ENCODE measurements at places on chromosomes 7 and 10.

DNA sequence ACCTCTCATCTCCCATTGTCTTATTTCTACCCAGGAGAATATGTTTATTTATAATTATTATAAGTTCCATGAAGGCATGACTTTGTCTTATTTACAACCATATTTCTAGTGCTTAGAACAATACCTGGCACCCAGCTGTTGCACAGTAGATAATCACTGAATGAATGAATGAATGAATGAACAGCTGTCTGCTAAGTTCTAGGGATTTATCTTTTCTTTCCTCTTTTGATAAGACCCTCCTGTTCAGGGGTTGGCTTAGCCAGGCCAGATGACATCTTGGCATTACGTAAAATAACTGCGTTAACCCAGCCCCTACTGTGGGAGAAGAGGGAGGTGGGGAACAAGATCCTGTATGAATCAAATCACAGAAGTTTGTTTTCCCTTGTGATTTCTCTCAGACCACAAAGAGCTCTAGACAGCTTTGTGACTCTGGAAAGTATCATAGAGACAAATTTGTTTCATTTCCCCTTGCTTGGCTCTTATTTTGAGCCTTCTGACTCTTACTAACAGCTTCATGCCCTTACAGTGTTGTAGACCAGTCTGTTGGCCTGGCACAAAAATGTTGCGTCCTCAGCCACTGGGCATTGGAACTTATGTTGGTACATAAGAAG, 8.4 kb downstream of the ZNF862 start:
- no peak for DNase-seq

GRCh38 chr7:1725766-1726630, 55.9 kb downstream of the ELFN1 start:
- DNase-seq: no peak

- DNase-seq: no peak
Observed at GRCh38 chr7:90421651-90422050, 18.4 kb downstream of the CLDN12 start.

DNA sequence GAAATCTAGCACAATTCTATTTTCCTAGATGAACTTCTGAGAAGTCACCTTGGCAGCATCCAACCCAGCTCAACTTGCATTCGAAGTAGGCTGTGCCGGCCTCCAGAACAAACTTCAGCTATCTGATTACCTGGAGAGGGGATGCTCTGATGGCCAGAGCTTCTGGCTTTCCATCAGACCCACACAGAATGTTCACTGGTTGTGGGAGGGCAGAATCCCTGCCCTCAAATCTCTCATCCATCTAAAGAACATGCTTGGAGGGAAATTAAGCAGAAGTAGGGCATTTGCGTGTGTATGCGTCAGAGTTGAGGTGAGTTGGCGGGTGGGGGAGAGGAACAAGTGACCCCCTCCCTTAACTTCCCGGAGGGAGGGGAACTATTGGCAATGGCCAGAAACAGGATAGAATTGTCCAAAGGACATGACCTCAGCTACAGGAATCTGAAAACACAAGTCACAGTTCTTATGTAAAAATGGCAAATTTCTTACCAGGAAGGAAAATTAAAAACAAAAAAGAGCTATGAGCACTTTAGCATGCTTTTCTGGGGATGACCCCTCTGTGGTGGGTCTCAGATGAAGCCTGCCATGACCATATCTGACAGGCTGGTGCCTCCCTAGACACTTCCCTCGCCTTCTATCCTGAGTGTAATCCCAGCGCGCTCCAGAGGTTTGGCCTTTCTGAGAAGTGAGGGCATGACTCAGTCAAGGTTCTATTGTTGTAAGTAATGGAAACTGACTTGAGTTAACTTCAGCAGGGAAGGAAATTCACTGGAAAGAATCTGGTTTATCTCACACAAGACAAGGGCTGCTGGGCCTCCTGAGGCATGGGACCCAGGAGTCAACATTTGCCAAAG, 278.8 kb downstream of the RPS24 start:
- no peak for DNase-seq

GRCh38 chr7:52936750-52937149, 98.7 kb upstream of the POM121L12 start:
- DNase-seq: no peak

DNA sequence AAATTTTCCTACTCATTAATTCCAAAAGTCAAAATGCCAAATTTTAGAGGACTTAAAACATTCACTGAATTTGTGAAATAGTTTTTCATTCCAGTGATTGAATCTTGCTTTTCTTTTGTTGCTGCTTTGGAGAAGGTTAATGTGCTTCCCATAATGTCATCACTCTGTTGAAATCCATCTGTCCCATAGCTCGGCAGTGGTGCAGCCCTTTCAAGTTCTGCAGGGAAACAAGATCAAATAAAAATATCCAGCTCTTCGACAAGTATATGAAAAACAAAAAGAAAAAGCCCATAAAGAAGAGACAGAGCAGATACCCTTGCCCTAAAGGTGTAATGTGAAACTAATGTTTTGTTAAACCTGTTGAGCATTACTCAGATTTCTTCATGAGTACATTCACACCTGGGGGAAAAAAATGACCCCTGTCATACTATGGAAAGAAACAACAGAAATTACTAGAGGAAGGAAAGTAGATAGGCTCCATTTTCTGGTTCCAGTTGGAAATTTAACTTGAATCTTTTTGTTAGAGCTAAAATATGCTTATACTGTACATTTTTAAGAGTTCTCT, 35.1 kb downstream of the AGR3 start:
- DNase-seq: no peak

DNA sequence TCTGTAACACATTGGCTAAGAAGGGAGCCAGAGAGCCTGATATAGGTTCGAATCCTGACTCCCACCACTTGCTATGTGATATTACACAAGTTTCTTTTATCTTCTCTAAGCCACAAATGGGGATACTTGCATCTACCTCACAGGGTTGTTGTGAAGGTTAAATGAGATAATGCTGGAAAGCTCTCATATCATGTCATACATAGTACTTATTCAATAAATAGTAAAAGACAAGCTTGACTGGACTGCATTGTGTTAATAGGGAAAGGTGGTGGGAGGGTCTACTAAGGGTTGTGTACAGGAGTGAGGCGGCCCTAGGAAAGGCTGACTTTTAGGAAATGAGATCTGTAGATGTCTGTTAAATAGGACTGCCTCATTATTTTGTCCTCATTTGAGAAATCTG, 35.8 kb upstream of the DNMBP start:
- no peak for DNase-seq

- DNase-seq: no peak
Observed at GRCh38 chr10:132488231-132488821, 49.3 kb upstream of the INPP5A start.

- DNase-seq: no peak
Observed at GRCh38 chr10:1297566-1298301, 241.5 kb downstream of the WDR37 start.

Data from SW480 (cell line).